ENCODE measurements at places on chromosomes 11 and 22.

GRCh38 chr11:6602096-6602940, 1.1 kb downstream of the RRP8 start:
- no peak for DNase-seq

DNA sequence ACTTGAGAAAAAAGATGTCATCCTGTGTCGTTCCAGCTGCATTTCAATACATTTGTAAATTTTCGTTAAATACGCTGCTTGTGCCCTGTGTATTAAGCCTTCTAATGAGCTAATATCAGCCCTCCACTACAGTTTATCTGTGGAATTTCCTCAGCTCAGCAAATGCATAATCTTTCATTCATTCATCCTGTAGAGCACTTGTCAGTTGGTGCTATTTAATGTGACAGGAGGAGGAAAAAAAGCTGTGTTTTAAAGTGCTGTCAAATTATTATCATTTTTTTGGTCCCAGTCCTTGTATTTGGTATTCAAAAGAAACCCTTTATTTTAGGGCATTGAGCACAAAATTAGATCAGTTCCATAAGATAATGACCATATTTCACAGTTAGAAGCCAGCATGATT, 184.7 kb downstream of the FAT3 start:
- no peak for DNase-seq

DNA sequence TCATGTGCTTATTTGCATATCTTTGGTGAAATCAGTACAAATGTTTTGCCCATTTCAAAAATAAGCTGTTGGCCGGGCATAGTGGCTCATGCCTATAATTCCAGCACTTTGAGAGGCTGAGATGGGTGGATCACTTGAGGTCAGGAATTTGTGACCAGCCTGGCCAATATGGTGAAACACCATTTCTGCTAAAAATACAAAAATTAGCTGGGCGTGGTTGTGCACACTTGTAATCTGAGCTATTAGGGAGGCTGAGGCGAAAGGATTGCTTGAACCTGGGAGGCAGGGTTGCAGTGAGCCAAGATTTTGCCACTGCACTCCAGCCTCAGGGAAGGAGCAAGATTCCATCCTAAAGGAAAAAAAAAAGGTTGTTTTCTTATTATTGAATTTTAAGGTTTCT, 136.0 kb downstream of the SWAP70 start:
- no peak for DNase-seq

GRCh38 chr11:131354251-131354701, 16.1 kb upstream of the NTM start:
- no peak for DNase-seq

DNA sequence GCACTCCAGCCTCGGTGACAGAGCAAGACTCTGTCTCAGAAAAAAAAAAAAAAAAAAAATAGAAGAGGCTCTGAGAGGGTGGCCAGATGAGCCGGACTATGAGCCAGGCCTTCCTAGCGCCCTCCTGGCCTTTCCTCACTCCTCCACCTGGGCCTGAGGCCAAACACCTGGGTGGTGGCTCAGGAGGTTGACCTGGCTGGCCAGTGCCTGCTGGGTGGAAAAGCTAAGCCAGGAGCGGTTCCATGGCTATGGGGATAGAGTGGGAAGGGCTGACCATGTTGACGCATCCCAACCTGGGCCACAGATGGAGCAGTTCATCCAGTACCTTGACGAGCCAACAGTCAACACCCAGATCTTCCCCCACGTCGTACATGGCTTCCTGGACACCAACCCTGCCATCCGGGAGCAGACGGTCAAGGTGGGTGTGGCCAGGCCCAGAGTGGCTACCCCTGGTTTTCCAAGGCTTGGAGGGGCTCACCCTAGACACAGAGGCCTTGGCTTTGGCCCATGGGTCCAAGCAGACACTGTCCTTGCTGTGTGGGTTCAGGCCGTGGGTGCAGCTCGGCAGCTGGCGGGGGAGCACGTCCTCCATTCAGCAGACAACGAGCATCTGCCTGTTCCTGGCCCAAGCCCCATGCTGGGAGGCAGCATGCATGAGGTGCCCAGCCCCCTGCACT, 7.6 kb downstream of the SCYL1 start:
- DNase-seq, result no peak

GRCh38 chr22:31141551-31141950, 1.2 kb upstream of the PLA2G3 start:
- DNase-seq, result no peak

DNA sequence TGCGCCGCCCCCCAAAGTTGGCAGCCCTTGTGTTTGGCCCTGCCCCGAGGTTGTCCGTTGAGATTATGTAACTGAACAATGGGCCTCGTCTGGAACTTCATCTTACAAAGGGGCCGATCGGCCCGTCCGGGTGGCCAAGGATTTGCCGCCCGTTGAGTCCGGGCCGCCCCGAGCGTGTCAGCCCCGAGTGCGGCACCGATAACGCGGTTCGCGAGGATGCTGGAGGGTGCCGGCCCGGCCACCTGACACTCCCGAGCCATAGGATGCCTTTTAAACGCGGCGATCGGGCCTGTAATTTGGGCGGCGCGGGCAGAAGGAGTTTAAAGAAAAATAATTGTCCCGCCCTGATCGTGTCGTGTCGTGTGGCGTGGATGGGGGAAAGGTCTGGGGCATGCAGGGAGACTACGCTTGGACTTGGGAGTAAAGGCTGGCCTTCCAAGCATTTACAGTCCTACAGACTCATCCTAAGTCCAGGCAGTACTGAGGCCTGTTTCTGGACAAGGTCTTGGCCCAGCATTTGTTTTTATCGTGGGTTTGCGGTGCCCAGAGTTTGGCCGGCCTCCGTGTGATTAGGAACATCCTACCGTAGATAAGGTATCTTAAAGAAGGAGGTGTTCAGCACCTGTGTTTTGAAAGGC, 1.3 kb downstream of the WEE1 start:
- DNase-seq, result peak; percentile 61

GRCh38 chr11:40732132-40732531, 727.3 kb downstream of the LRRC4C start:
- no peak for DNase-seq

GRCh38 chr11:110896358-110896757, 184.1 kb upstream of the ARHGAP20 start:
- peak; percentile 44 for DNase-seq

DNA sequence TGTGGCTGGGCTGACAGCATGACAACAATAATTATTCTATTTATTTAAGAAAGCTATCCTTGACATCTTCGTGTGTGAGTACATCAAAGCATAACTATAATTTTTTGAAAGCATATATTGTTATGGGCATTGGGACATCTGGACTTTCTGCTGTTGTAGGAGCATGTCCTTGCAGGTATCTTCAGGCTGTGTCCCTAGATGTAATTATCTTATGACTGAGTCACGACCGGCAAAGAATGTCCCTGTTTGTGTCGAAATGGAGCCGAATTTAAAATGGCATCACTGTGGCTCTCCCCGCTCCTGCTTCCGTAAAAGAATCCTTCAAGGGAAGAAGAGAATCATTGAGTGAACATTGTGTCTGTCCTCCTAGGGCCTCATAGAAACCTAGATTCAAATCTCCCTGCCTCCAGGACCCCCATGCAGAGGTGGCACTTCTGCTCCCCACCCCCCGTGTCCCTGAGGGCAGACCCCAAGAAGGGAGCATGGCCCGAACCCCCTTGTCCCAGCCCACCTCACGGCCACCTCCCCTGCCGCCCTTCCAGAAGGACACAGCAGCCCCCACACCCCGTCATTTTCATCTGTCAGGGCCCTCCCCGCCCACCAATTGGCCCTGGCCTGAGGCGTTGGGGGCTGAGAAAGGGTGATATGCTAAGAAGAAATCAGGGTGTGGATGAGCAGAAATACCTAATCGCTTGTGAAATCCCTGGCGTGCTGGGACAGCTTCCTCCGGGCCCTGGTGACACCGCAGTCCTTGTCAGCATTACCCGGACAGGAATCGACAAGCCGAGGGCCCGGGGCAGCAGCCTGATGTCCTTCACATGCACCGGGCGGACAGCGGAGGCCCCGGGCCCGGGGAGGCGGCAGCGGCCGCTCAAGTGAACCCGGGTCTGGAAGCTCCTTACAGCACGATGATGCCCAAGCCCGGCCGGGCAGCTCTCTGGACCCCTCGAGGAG, 48.6 kb upstream of the SLC22A12 start:
- DNase-seq, result no peak

DNA sequence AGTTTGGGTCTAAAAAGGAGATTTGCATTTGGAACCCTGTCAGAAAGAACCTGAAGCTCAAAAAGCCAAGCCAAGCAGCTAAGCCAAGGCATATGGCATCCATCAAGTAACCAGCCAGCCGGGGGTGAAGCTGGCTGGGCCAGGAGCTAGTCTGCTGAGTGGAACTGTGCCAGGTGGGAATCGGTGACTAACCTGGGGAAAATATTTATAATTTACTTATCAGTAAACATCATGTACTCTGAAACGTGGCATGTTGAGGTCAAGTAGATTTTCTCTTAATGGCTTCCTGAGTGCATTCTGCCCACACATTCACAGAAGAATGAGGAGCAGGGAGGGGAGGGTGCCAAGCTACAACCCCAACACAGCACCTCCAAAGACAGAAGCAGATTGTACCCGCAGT, 70.5 kb upstream of the SESN3 start:
- peak; percentile 23 for DNase-seq

GRCh38 chr11:116466191-116466590, 306.6 kb downstream of the BUD13 start:
- DNase-seq, result no peak

DNA sequence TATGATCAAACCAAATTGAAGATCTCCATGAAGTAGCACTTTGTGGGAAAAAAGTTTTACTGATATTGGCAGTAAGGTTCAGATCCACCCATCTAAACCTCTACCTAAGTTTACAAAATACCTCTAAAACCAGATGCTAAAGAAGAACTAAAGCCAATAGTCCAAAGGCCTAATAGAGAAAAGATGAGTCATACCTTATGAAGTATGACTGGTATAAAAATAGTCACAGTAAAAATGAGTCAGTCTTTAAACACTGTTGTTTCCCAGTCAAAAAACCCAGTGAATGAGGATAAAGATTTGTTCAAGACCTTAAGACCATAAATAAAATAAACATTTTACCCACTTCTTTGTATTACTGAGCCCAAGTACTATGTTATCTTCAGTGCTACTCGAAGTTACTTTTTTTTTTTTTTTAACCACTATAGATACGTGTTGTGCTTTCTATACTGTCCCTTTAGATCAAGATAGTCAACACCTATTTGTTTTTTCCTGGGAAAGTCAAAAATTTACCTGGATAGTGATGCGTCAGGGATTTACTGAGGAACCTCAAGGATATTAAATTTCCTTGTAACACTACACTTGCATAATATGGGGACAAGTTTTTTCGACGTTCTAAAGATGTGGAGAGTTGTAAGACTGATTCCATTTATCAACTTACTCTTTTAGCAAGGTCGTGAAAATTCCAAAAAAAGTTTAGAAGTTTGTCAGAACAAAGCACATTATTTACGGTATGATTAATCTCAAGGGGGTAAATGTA, 87.3 kb downstream of the CCDC73 start:
- DNase-seq, result no peak

GRCh38 chr11:128515086-128515485, 72.3 kb downstream of the ETS1 start:
- DNase-seq, result no peak

DNA sequence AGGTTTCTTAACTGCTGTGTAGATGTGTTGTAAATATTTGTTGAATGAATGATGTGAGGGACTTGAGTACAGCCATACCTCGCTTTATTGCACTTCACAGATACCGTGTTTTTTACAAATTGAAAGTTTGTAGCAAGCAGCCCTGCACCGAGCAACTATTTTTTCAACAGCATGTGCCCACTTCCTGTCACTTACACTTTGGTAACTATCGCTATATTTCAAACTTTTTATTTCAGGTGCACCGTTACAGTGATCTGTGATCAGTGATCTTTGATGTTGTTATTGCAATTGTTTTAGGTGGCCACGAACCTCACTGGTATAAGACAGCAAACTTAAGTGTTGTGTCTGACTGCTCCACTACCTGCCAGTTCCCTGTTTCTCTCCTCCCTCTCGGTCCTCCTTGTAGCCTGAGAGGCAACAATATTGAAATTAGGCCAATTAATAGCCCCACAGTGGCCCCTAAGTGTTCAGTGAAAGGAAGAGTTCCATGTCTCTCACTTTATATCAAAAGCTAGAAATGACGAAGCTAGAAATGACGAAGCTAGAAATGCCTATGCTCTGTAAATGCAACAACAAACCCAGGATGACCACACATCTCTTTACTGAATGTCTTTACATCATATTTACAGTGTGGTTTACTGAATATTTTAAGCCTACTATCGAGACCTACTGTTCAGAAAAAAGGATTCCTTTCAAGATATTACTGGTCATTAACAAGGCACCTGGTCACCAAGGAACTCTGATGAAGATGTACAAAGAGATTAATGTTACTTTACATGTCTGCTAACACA, 1.0 kb downstream of the SFI1 start:
- no peak for DNase-seq

DNA sequence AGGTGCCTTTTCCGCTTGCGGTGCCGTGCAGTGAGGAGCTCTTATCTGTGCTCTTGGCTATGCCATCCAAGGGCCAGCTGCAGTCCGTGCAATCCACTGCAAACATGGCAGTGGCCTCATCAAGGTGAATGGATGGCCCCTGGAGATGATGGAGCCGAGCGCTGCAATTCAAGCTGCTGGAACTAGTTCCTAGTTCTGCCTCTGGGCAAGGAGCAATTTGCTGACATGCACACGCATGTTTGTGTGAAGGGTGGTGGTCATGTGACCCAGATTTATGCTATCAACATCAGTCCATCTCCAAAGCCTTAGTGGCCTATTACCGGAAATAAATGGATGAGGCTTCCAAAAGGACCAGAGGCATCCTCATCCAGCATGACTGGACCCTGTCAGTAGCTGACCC, 3.1 kb upstream of the EHD1 start:
- no peak for DNase-seq

GRCh38 chr11:131108760-131109159, 192.5 kb upstream of the SNX19 start:
- no peak for DNase-seq

DNA sequence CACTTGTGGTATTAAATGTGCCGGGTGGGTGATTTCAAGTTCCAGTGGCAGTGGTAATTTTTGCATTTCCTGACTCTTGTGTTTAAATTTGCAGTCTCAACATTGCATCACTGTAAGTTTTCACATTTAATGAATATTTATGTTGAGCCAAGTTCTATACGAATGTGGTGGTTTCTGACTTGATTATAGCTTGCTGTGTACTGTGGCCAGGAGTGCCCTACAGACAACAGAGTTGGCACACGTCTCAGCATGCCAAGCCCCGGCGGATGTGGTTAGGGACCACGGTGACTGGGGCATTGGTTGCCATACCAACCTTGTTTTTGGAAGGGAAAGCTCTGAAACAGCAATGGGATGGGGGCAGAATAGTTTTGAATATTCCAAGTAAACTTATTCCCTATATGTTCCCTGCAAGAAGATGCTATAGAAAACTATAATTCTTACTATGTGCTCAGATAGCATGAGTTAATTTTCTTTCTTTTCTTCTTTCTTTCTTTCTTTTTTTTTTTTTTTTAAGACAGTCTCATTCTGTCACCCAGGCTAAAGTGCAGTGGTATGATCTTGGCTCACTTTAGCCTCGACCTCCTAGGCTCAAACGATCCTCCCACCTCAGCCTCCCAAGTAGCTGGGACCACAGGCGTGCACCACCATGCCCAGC, 16.0 kb downstream of the ZNRF3 start:
- DNase-seq, result no peak
